ENCODE measurements at places on chromosomes 12 and 14. TPM values are rescaled to one million over a fixed set of nuclear protein-coding genes. Genes with fewer than 3 reads are reported as not detected.

DNA sequence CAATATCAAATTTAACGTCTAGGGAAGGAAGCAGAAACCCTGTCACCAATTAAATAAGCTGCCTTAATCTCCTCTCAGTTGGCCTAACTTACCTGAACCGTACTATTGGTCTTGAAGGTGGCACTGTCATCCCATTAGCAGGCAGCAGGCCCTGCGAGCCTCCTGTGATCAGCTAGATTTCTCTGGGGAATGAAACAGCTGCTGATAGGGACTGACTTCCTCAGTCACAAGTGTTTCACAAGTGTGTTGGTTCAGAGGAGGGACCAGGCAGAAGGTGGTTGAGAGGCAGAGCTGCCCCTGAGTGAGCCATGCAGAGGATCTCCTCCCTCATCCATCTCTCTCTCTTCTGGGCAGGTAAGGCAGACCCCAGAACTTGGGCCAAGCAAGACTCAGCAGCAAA, 166.8 kb downstream of the DAD1 start:
- H3K36me3 ChIP-seq = no peaks in the 10 kb centered on the region
- no peak overlapping the region for H3K4me3 ChIP-seq
- H3K27ac ChIP-seq = no peak overlapping the region
- DNase-seq = no peak

GRCh38 chr12:517538-517937, 57.8 kb downstream of the B4GALNT3 start:
- H3K27ac ChIP-seq = no peak overlapping the region
- H3K36me3 ChIP-seq = no peaks in the 10 kb centered on the region
- H3K4me1 ChIP-seq = peaks cover 21% of the 10 kb centered on the region
- no peak for DNase-seq
- H3K4me3 ChIP-seq = no peak overlapping the region

- H3K27me3 ChIP-seq = no peaks in the 10 kb centered on the region
- peaks cover 5% of the 10 kb centered on the region for H3K4me1 ChIP-seq
- H3K36me3 ChIP-seq = no peaks in the 10 kb centered on the region
- H3K4me3 ChIP-seq = no peak overlapping the region
These were observed 20.9 kb upstream of the KRAS start for GRCh38 chr12:25271486-25272098.

DNA sequence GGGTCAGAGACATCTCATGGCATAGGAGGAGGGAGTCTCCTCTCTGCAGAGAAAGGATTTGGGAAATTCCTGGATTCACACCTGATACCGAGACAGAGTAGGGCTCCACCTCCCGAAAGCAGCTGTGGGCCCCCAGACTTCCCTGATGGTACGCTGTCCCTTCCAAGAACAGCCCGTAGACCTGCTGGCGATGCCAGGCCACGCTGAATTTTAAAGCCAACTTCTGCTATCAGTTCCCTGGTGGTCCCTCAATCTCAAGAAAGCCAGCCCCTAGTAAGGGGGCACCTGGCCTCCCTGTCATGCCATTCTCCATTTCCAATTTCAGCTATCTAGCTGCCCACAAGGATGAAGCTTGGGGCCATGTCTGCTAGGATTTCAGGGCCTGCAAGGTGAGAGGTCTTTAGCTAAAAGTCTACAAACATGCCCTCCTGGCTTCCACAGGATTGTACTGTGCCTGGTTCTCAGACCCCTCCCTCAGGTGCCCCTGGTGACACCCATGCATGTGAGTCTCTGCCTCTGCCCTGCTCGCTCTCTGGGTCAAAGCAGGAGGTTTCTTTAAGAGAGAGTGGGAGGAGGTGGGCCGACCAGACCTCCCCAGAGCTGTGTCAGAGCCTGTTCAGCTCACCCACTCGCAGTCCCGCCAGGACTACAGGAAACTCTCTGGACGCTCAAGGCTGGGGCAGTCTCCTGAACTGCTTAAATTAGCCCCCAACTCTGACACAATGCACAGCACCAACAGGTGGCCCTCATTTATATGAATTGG, 30.5 kb downstream of the ANO2 start:
- H3K27ac ChIP-seq = no peak overlapping the region
- peaks cover 9% of the 10 kb centered on the region for H3K36me3 ChIP-seq
- H3K4me1 ChIP-seq = no peaks in the 10 kb centered on the region
- peaks cover 40% of the 10 kb centered on the region for H3K27me3 ChIP-seq
- H3K4me3 ChIP-seq = no peak overlapping the region

DNA sequence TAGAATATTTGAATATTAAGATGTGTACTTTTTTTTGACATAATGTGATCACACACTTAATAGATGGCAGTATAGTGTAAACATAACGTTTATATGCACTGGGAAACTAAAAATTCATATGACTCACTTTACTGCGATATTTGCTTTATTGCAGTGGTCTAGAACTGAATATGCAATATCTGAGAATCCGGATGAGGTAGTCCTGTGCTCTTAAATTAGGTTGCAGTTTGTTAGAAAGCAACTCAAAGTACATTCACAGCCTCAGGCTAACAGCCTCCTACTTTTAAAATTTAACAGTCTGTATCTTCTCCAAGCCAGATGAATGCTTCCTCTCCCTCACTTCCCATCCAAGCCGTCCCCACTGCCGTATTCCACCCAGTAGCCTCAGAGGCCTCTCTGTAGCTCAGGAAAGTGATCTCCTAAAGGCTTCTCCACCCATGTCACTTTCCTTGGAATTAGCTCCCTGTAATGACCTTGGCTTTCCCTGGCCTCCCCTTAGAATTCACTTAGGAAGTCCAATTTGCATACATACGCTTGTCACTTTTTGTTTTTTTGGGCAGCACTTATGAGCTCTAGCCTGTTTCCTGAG, 43.7 kb downstream of the TESPA1 start:
- no peaks in the 10 kb centered on the region for H3K4me1 ChIP-seq
- no peaks in the 10 kb centered on the region for H3K36me3 ChIP-seq
- peaks cover 6% of the 10 kb centered on the region for H3K27me3 ChIP-seq
- DNase-seq = no peak

DNA sequence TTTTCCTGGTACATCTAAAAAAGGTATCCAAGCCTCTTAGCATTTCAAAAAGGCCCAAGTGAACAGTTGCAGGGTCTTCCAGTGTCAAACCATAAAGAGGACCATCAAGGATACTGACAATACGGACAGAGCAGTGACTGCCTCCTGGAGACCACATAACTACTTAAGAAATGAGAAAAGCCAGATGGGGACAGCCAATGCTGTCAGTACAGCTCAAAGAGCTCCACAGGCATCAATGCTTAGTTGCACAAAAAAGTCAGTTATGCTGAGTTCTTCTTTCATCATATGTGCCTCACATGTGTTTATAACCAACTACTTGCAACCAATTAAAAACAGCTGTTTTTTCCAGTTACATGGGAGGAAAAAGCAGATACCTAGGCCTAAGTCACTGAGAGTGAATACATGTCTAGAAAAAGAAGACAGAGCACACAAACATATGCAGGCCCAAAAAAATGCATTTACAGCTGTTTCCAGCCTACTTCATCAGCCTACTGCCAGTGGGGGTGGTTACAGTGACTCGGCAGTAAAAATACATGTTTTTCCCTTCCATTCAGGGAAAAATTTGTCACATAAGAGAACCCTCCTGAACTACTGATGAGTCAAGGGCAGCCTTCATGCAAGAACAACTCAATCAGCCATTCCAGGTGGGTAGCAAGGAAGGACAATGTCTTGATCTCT, 84.0 kb downstream of the DCAF5 start:
- H3K4me1 ChIP-seq = no peaks in the 10 kb centered on the region
- H3K27me3 ChIP-seq = no peaks in the 10 kb centered on the region
- H3K36me3 ChIP-seq = peaks cover 77% of the 10 kb centered on the region
- no peak overlapping the region for H3K4me3 ChIP-seq
- peak overlapping the region; percentile 3 for H3K27ac ChIP-seq

GRCh38 chr14:81337073-81337472, 63.1 kb downstream of the STON2 start:
- no peak overlapping the region for H3K27ac ChIP-seq
- H3K27me3 ChIP-seq = no peaks in the 10 kb centered on the region
- no peak overlapping the region for H3K4me3 ChIP-seq
- DNase-seq = no peak

DNA sequence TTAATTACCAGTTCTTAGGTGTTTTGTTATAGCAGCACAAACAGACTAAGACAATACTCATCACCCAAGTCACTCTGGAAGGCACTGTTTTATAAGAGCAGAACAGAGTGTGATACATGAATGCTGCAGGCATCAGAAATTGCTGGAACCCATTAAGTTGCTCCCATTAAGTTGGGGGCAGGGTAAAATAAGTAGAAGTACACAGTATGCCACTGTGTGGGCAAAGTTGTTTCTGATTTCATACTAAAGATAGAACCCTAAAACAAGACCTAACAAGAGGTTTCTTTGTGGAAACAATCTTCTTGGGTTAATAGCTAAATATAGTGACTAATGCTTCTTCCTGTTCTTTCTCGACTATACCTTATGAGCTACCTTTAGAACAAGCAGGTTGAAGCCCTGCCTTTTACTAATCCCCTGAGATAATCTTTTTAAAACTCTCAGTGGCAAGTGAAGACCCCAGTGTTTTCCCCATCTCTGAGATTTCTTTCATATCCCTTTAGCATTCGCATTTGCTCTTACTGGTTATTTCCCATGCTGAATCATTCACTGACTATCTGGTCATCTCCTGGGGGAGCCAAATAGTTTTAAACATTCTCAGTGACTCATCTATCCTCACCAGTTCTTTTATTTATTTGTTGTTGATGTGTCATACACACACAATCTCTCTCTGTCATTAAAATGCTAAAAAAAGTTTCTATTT, 52.3 kb downstream of the SOCS2 start:
- H3K4me1 ChIP-seq = no peaks in the 10 kb centered on the region
- H3K27me3 ChIP-seq = no peaks in the 10 kb centered on the region
- no peak for DNase-seq
- H3K4me3 ChIP-seq = no peak overlapping the region
- no peak overlapping the region for H3K27ac ChIP-seq
- H3K36me3 ChIP-seq = no peaks in the 10 kb centered on the region

GRCh38 chr12:131636940-131637750, 73.7 kb upstream of the SFSWAP start:
- H3K27ac ChIP-seq = no peak overlapping the region

- H3K36me3 ChIP-seq = no peaks in the 10 kb centered on the region
- peak; percentile 23 for DNase-seq
- H3K27me3 ChIP-seq = no peaks in the 10 kb centered on the region
- no peak overlapping the region for H3K27ac ChIP-seq
These were observed 39.2 kb downstream of the EFCAB11 start for GRCh38 chr14:89915114-89915878.

- H3K36me3 ChIP-seq = no peaks in the 10 kb centered on the region
- H3K27me3 ChIP-seq = peaks cover 82% of the 10 kb centered on the region
- no peak overlapping the region for H3K27ac ChIP-seq
- DNase-seq = no peak
- H3K4me3 ChIP-seq = no peak overlapping the region
- H3K4me1 ChIP-seq = no peaks in the 10 kb centered on the region
These were observed 31.2 kb upstream of the OAS1 start for GRCh38 chr12:112875608-112876007.

GRCh38 chr12:113831476-113831875, 134.6 kb downstream of the RBM19 start:
- no peak overlapping the region for H3K27ac ChIP-seq
- H3K36me3 ChIP-seq = no peaks in the 10 kb centered on the region
- H3K4me1 ChIP-seq = no peaks in the 10 kb centered on the region
- no peak for DNase-seq
- H3K27me3 ChIP-seq = no peaks in the 10 kb centered on the region
- no peak overlapping the region for H3K4me3 ChIP-seq

GRCh38 chr14:87161502-87161901, 831.5 kb downstream of the GALC start:
- H3K4me3 ChIP-seq = no peak overlapping the region
- DNase-seq = no peak
- no peaks in the 10 kb centered on the region for H3K27me3 ChIP-seq

- no peaks in the 10 kb centered on the region for H3K4me1 ChIP-seq
- no peaks in the 10 kb centered on the region for H3K27me3 ChIP-seq
- no peak overlapping the region for H3K27ac ChIP-seq
- no peak for DNase-seq
- no peaks in the 10 kb centered on the region for H3K36me3 ChIP-seq
These were observed 170.1 kb upstream of the AMIGO2 start for GRCh38 chr12:47249719-47250357.

DNA sequence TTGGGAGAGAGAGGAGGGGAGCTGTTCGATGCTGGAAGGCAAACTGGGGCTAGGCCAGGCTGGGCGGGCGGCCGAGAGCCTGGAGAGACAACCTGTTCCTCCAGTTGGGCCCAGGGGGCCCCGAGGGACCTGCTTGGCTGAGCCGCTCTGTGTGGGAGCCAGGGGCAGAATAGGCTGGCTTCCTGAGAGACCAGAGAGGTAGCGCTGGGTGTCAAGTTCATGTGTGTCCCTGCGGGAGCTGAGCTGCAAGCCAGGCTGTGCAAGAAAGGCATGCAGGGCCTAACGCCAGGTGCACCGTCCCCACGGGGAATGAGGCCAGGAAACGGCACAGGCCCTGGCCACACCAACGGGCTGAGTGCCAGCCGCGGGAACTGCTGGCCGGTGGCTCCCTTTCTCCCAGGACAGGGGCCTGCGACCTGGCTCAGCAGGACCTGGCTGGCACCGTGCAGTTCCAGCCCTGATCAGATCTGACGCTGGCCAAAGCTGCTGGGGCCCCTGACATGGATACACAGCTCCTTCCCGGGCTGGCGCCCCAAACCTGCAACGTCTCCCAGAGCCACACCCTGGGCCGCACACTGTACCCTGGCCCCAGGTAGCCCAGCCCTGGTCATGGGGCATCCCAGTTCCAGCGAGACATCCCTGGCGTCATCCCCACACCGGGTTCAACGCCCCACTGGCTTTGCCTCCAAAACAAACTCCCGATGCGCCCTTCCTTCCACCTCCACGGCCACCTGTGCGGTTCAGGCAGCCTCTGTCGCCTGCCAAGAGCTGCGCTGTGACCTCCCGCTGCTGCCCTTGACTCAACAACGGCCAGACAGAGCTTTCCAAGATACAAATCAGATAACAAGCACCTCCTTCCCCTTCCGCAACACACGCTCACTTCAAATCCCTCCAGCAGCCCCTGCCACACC, 65.0 kb downstream of the RFLNA start:
- no peaks in the 10 kb centered on the region for H3K27me3 ChIP-seq
- peaks cover 76% of the 10 kb centered on the region for H3K4me1 ChIP-seq
- DNase-seq = peak; percentile 95
- H3K4me3 ChIP-seq = no peak overlapping the region

GRCh38 chr12:13085968-13086686, 17.3 kb downstream of the GSG1 start:
- H3K36me3 ChIP-seq = peaks cover 3% of the 10 kb centered on the region
- H3K27me3 ChIP-seq = no peaks in the 10 kb centered on the region

GRCh38 chr12:131855521-131856142, 27.4 kb downstream of the MMP17 start:
- H3K4me1 ChIP-seq = peaks cover 5% of the 10 kb centered on the region
- H3K4me3 ChIP-seq = no peak overlapping the region
- H3K27ac ChIP-seq = no peak overlapping the region
- peaks cover 64% of the 10 kb centered on the region for H3K27me3 ChIP-seq
- no peaks in the 10 kb centered on the region for H3K36me3 ChIP-seq
- DNase-seq = no peak

DNA sequence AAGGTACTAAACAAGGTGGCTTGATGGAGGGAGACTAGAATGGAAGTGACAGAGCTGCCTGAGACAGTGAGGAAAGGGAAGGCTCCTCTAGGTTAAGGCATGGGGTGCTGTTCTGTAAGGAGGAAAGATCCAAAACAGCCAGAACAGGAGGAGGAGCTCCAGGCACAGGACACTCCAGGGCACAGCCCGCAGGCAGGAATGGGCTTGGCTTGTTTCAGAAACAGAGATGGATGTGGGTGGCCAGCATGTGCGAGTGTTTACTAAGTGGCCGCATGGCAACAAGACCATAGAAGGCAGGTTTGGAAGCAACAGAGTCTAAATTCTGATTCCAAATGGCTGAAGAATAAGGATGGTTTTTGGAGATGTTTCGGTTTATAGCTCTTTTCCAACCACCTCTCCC, 889.1 kb downstream of the AACS start:
- DNase-seq = no peak
- H3K27me3 ChIP-seq = no peaks in the 10 kb centered on the region
- no peaks in the 10 kb centered on the region for H3K36me3 ChIP-seq
- no peak overlapping the region for H3K27ac ChIP-seq

IGF1 gene
- 5.8 TPM for total RNA-seq

SGPP1 gene
- 4.6 TPM for total RNA-seq

LBHD2 gene
- not detected for total RNA-seq

Measured in left ventricle myocardium inferior (tissue), 1 donor.